ENCODE measurements at places on chromosomes 6 and 20.

DNA sequence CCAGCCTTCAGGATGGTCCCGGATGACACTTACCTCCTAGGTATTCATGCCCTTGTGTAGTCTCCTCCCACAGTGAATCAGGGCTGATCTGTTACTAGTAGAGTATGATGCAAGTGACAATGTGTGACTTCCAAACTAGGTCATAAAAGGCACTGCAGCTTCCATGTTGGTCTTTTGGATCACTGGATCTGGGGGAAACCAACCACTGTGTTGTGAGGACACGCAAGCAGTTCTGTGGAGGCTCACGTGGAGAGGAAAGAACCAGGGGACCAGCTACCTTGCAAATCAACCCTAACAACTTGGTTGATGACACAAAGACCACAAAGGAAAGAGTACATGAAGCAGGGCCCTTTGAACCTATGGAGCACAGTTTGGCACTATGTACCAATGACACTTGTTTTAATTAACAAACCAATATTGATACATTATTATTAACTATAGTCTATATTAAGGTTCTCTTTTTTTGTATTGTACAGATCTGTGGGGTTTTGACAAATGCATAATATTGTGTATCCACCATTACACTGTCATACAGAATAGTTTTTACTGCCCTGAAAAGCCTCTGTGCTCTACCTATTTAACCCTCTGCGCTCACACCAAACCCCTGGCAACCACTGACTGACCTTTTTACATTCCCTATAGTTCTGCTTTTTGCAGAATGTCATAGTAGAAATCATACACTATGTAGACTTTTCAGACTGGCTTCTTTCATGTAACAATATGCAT is 16.3 kb upstream of the SDCBP2 start:
- no peak for DNase-seq

GRCh38 chr6:33988121-33989015 is 157.5 kb downstream of the GRM4 start:
- no peak for DNase-seq

DNA sequence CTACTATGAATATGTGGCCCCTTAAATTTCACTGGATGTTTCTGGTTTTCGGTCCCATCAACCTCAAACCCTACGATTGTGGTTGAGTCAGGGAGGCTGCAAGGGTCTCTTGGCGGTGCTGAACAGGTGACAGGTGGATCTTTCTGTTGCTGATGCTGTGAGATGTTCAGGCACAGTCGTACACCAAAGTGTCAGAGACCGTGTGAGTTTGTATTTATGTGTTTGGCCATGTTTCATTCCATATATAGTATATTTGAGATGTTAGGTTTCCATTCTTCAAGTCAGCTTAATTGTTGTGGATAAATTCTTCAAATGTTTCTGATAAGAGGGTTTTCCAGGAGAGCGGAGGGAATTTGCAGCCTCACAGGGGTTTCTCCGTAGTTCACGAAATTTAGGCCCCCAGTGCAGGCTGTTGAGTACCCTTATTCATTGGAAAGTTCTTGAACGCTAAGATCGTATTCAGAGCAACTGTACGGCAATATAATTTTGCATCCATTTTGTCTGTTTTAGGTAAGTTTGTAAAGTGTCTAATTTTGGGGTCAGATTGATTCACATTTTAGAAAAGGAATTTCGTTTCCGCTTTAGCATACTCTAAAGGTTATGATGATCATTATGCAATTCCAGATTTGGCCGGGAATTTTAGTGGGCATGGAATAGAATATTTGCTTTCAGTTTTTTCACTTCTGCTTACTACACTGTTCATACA is 1.2 kb downstream of the TAB2 start:
- DNase-seq: peak; percentile 32

- no peak for DNase-seq
Observed at GRCh38 chr6:67935976-67936477, 699.1 kb upstream of the ADGRB3 start.

GRCh38 chr20:60905919-60906318 is 346.1 kb upstream of the CDH4 start:
- no peak for DNase-seq

- peak; percentile 23 for DNase-seq
Observed at GRCh38 chr6:36130667-36131510, 576 bp downstream of the MAPK13 start.

Data from activated CD4-positive, CD25-positive, alpha-beta regulatory T cell (primary cell).